ENCODE measurements at places on chromosomes 6 and 20.

DNA sequence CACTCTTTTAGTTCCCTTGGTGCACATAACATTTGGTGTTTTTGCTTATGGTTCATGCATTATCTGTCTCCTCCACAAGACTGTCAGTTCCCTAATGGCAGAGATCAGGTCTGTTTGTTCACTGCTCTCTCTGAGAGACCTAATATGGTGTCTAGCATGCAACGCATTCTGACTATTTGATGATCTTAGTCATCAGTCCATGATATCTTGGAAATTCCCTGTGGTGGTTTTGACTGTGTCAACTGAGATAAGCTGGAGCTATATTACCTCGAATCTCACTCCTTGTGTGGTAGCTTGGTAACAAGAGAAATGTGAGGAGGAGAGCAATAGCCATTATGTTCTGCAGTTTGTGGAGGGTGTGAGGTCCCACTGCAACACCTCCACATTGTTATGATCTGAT lies 229.8 kb downstream of the FRK start:
- DNase-seq: no peak

DNA sequence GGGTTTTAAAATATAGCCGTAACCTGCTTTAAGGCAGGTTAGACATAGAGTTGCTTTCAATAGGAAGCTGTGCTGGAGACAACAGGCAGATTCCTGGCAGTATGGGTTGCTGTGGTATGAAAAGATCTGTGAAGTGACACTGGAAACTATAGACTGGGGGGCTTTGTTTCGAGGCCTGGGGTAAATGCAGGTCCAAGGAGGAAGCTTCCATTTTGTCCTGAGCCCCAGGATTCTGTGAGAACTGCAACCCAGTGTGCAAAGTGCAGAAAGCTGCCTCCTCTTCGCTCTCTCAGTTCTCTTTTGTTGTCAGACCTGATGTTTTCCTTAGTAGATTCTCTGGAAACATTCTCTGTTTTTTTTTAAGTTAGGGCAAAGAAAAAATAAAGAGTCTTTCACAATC lies 86.9 kb downstream of the LYRM4 start:
- DNase-seq: no peak

DNA sequence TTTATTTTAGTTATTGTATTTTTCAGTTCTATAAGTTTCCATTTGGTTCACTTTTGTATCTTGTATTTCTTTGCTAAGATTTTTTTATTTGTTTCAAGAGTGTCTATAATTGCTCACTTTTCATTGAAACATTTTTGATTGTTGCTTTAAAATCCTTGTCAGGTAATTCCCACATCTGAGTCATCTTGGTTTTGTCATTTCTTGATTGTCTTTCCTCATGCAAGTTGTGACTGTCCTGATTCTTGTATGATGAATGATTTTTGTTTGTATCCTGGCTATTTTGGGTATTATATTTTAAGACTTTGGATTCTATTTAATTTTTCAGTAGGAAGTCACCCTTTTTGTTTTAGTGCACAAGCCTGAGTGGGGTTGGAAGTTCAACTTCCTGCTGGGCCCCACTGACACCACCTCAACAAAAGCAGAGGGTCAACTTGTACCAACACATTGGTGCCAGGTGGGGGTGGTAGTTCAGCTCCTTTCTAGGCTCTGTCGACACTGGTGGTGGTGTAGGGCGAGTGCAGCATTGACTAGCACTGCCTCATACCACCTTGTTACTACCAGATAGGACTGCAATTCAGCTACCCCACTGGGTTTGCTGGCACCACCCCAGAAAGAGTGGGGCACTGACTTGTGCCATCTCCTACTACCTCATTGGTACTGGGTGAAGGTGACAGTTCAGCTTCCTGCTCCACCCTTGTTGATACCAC lies 8.8 kb downstream of the RSPH3 start:
- DNase-seq: no peak

- DNase-seq: no peak
Measured at GRCh38 chr6:37056112-37056403, 50.6 kb downstream of the FGD2 start.

GRCh38 chr6:16731478-16732051 lies 29.7 kb downstream of the ATXN1 start:
- no peak for DNase-seq

- DNase-seq: no peak
Measured at GRCh38 chr6:7101290-7101689, 6.5 kb upstream of the RREB1 start.

DNA sequence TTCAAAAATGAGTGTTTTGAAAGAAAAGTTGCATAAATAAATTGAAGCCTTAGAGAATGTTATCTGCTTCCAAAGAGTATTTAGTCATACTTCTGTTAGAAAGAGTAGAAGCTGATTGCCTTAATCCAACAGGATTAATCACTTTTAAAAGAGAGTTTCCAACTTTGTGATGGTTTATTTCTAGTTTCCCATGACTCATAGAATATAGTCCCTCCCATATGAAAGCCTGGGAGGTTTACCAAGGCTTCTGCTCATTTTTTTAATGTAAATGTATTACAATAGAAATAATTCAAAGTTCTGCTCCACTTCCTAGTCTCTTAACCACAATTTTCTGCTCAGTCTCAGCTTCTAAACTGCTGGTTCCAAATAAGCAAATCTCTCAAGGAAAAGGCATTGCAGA lies 118.0 kb upstream of the IRAK1BP1 start:
- DNase-seq: no peak

DNA sequence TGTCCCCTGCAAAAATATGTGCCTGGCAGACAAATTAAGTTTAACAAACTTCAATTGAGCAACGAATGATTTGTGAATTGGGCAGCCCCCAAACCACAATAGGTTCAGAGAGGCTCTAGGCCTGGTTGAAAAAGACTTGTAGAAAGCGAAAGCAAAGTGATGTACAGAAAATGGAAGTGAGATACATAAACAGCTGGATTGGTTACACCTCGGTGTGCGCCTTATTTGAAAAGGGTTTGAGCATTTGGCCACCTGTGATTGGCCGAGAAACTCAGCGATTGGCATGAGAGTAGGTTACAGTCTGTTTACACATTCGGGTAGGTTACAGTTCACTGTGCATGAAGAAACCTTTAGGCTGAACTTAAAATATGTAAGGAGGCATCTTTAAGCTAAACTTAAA lies 136.9 kb downstream of the CD83 start:
- DNase-seq: no peak

DNA sequence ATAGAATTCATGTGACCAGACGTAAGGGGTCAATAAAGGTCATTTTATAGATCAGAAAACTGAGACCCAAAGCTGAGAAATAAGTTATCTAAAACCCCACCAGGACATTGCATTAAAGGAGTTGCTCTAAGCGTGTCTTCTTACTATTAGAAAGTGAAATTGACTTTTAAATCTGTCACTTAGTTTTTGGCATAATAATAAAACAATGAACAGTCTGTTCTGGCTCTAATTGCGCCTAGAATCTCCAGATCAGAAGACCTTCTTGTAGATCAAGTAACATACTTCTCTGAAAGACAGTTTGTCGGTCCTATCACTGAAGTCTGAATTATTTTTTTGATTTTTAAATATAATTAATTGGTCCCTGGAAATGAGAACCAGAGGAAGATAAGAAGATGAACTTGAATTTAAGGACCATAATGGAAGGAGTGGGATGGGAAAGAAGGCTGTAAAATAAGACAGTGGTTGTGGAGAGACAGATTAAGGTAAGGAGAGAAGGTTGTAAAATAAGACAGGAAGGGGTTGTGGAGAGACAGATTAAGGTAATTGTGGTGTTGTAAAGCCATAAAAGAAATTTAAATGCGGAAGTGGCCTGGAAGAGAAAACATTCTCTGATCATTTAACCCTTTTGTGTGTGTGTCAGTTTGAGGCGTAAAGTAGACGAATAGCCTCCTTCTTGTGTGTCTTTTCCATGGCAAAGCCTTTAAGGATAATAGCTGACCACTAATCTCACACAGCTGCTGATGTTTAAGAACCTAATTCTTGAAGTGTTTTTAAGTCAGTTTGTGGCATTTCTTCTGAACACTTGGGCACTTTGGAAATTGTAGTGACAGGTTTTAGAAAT lies 20.1 kb downstream of the TOP1 start:
- no peak for DNase-seq

DNA sequence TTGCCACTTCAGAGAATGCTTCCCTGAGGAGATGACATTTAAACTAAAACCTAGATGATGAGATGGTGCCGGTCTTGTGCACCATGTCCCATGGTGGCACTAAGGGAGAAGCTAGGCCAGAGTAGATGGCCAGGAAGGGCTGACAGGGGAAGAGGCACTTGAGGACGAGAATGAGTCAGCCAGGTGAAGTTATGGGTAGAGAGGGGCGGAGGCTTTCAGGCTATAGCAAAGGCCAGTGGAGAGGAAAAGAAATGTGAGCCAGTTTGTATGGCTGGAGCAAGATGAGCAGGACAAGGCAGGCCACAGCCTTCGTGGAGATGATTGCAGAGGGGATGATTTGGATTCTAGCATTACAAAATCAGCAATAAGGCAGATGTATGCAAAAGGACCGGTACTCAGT lies 44.7 kb upstream of the ADGRF4 start:
- no peak for DNase-seq

GRCh38 chr6:135434095-135434494 lies 63.4 kb downstream of the AHI1 start:
- no peak for DNase-seq

- no peak for DNase-seq
Measured at GRCh38 chr6:12029979-12030737, 18.0 kb downstream of the HIVEP1 start.

DNA sequence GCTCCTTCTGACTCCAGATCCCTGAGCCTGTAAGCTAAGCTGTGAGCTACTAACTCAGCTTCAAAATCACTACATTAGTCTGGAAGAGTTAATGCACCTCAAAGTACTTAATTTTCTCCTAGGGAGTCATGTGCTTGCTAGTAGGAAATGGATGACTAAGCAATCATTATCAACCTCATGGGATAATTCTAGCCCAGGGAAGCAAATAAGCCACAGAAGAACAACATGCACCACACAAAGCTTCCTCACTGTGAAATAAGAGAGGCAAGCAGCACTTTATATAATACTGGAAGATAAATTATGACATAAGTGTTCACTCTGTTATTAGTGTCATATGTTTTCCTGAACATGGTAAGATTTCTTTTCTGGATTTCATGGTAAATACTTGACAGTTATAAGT lies 57.9 kb upstream of the RCAN2 start:
- DNase-seq: no peak

GRCh38 chr6:70708448-70708847 lies 40.8 kb downstream of the SMAP1 start:
- DNase-seq: no peak

DNA sequence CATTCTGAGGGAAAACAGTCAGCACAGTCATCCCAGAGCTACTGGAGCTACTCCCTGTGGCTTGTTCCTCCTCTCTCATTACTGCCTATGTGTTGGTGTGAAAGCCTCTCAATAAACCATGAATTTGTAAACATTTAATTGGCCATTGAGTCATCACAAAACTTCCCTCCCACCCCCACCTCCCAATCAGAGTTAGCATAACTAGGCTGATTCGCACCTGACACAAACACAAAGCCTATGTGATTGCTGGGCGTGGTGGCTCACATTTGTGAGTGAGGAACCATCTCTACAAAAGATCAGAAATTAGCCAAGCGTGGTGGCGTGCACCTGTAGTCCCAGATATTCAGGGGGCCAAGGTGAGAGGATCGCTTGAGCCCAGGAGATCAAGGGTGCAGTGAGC lies 17.1 kb upstream of the SNTA1 start:
- no peak for DNase-seq

- no peak for DNase-seq
Measured at GRCh38 chr6:63813566-63814120, 178.0 kb downstream of the PHF3 start.

DNA sequence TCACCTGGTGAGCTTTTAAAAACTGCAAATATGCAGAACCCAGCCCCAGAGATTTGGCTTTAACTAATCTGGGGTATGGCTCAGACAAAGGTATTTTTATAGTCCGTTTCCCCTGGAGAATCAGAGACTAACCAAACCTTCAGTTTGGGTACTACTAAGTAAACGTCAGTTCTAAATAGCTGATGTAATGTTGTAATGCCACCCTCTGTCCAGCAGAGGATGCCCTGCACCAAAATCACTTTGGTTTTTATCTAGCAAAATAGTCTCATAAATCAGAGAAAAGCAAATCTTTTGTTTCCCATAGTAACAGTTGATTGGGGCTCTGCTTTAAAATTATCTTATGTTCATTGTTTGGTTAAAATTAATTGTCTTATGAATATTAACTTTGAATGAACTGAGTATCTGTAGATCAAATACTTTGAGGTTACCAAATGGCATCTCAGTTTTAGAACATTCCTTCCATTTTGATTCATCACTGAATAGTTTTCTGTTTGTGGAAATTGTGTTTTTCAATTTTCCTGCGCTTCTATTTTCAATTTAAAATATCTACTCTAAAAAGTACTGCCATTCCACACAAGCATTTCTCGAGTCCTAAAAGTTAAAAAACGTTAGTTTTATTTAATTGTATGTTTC lies 278.3 kb upstream of the PLCB4 start:
- no peak for DNase-seq

GRCh38 chr6:35894776-35895175 lies 26.1 kb downstream of the SRPK1 start:
- no peak for DNase-seq

- DNase-seq: no peak
Measured at GRCh38 chr6:17058550-17058949, 43.3 kb upstream of the STMND1 start.

GRCh38 chr20:38298768-38299288 lies 5.1 kb upstream of the BPI start:
- DNase-seq: no peak

DNA sequence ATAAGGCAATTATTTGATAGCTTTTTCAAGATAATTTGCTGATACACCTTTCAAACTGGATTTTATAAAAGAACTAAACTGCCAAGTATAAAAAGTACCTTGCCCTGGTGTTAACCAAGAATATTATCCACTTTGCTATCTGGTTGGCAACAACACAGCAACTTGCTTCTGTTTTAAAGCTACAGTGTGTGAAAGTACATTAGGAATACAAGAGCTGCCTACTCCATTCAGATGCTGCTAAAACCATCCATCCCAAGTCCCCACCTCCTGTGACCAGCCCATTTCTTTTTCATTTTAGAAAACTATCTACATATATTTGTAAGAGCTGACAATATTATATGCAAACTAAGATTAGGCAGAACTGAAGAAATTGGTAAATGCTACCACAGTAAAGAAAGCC lies 12.8 kb downstream of the CLDN20 start:
- no peak for DNase-seq

- DNase-seq: peak; percentile 5
Measured at GRCh38 chr20:52379723-52380336, 188.3 kb upstream of the ZFP64 start.

GRCh38 chr6:105164418-105164817 lies 15.4 kb downstream of the POPDC3 start:
- DNase-seq: no peak

GRCh38 chr20:46977909-46978588 lies 83.4 kb downstream of the EYA2 start:
- no peak for DNase-seq

- no peak for DNase-seq
Measured at GRCh38 chr6:40631744-40632143, 44.6 kb upstream of the LRFN2 start.

- no peak for DNase-seq
Measured at GRCh38 chr6:34597605-34598353, 41.6 kb upstream of the SPDEF start.

All from stimulated activated CD4-positive, alpha-beta T cell treated with anti-CD3 and anti-CD28 coated beads, Interleukin-1b, Interleukin-23, amount 100 ng/mL, for 1 hour (primary cell).